Activated CD4-positive, alpha-beta memory T cell treated with anti-CD3 and anti-CD28 coated beads for 36 hours (primary cell): ENCODE measurements at places on chromosomes 3 and 15. TPM values are rescaled to one million over a fixed set of nuclear protein-coding genes. Genes with fewer than 3 reads are reported as not detected.

- DNase-seq = no peak
These were observed 143.9 kb downstream of the MAGI1 start for GRCh38 chr3:65894679-65895453.

GRCh38 chr3:10775259-10775658 is 40.8 kb upstream of the SLC6A11 start:
- no peak for DNase-seq

The ACKR4 gene
- not detected for total RNA-seq

DNA sequence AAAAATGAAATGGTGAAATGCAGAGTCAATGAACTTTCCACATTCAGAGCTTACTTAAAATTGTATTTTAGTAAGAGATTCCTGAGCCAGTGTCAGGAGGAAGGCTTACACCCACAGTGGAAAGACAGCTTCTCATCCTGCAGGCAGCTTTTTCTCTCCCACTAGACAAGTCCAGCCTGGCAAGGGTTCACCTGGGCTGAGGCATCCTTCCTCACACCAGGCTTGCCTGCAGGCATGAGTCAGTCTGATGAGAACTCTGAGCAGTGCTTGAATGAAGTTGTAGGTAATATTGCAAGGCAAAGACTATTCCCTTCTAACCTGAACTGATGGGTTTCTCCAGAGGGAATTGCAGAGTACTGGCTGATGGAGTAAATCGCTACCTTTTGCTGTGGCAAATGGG is 3.1 kb downstream of the CCR4 start:
- peak; percentile 43 for DNase-seq

- no peak for DNase-seq
These were observed 165.0 kb downstream of the SUCNR1 start for GRCh38 chr3:152038490-152038889.

GRCh38 chr3:171348121-171348520 is 112.1 kb downstream of the TNIK start:
- DNase-seq = no peak

The RASGRP1 gene
- 167 TPM for total RNA-seq

DNA sequence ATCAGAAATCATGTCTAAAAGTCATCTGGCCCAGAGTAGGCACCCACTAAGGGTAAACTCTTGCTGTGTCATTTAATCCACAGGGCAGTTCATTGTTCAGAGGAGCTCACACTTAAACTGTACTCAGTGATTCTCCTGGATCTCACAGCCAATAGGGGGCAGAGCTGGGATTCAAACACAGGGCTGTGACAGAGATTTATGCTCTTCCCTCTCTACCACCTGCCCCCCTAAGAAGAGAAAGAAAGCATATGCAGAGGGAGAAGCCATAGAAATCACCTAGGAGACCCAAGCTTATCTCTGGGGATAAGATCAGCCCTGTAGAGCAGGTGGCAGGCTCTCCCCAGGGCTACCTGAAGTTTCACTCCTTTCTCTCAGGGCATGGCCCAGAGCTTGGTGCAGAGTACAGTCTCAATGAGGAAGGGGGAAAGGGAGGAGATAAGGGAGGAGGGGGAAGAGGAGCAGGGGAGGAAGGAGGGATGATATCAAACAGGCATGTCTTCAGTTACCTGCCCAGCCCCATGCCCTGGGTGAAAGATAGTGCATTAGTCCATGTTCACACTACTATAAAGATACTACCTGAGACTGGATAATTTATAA is 51.8 kb upstream of the ADPGK start:
- no peak for DNase-seq

The STARD9 gene
- total RNA-seq = 3.4 TPM

The CTNNB1 gene
- 131 TPM for total RNA-seq

GRCh38 chr15:28022181-28022580 is 76.9 kb downstream of the OCA2 start:
- no peak for DNase-seq

The BTLA gene
- total RNA-seq = 18.7 TPM

- DNase-seq = no peak
These were observed 3.7 kb downstream of the NR2F2 start for GRCh38 chr15:96334017-96334704.

GRCh38 chr3:126731044-126731443 is 27.0 kb downstream of the CHCHD6 start:
- no peak for DNase-seq

The CHST13 gene
- total RNA-seq = not detected

- DNase-seq = no peak
These were observed 300.3 kb downstream of the ZBTB20 start for GRCh38 chr3:114846779-114847178.

The TM4SF4 gene
- not detected for total RNA-seq

- no peak for DNase-seq
These were observed 222.0 kb downstream of the NEK10 start for GRCh38 chr3:27147215-27147614.

The SCN5A gene
- 0.12 TPM for total RNA-seq

The HACL1 gene
- total RNA-seq = 30.0 TPM

GRCh38 chr3:71542521-71543370 is 40.8 kb downstream of the FOXP1 start:
- DNase-seq = no peak

DNA sequence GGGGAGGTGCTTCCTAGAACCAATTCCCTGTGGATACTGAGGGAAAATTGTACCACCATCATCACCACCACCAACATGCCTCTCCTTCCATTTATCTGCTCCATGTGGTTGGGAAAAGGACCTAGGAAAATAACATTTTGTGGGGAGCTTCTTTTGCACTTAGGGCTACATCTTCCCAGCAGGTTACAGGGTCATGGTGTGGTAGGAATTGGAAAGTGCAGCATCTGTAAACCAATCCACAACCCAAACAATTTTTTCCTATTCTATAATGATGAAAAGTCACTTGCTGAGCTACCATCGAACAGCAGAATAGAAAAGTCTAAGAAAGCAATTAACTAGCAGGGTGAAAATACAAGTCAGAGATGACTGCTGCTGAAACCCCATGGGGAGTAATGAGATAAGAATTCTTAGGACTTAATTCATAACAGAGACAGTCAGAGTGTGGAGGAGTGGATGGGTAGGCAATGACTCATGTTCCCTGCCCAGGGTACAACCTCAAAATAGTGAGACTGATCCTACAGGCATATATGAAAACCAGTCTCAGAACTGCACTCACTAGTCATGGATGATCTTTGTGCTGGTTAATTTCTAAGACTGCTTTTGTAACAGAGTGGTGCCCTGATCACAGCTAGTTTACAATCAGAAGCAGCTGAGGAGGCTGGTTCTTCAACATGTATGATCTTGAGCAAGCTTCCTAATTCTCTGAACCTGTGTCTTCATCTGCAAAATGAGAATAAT is 38.1 kb upstream of the LEKR1 start:
- peak; percentile 71 for DNase-seq

DNA sequence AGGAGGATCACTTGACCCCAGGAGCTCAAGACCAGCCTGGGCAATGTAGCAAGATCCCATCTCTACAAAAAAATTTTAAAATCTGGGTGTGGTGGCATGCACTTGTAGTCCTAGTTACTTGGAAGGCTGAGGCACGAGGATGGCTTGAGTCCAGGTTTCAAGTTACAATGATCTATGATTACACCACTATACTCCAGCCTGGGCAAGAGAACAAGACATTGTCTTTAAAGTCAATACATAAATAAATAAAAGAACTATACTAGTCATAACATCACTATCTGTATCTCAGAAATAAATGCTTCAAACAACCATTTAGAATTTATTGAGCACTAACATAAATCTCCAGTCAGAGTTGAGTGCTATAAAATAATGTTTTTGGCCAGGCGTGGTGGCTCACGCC is 8.5 kb upstream of the PHLDB2 start:
- DNase-seq = no peak

- no peak for DNase-seq
These were observed 198.5 kb upstream of the RARB start for GRCh38 chr3:25229586-25229985.

The NCEH1 gene
- 5.2 TPM for total RNA-seq

GRCh38 chr3:52049503-52049902 is 6.9 kb downstream of the DUSP7 start:
- DNase-seq = no peak

DNA sequence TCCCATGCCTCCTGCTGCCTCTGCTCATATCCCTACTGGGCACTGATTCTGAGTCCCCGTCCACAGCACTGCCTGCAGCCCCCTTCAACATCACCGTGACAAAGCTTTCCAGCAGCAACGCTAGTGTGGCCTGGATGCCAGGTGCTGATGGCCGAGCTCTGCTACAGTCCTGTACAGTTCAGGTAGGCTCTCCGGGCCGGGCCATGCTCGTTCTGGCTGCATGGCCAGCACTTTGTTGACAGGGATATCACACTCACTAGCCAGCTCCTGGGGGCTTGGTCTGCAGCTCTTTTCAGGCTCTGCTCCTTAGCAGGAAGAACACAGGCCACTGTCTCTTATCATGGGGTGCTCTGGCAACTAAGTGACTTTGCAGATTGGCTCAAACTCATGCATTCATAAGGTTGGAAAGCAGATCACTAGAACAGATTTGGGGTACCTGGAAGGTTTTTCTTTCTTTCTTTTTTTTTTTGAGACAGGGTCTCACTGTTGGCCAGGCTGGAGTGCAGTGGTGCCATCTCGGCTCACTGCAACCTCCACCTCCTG is 6.0 kb downstream of the TYRO3 start:
- no peak for DNase-seq

GRCh38 chr3:19885468-19885867 is 48.5 kb downstream of the EFHB start:
- DNase-seq = no peak

DNA sequence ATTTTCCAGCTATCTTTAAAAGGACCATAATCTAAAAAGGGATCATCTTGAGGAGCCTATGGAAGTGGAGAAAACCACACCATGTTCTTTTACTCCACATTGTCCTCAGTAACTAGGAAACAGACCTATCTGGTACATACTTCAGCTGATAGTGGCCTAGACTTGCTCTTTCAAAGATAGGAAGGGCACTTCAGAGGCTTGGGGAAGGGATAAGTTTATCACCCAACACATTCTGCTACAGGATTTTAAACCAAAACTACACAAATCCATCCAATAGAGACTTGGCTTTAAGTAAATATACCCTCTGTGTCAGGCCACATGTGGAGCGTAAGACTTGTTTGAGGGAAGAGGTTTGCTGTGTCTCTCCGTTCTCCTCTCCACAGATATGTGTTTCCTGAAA is 35.4 kb downstream of the CP start:
- no peak for DNase-seq

DNA sequence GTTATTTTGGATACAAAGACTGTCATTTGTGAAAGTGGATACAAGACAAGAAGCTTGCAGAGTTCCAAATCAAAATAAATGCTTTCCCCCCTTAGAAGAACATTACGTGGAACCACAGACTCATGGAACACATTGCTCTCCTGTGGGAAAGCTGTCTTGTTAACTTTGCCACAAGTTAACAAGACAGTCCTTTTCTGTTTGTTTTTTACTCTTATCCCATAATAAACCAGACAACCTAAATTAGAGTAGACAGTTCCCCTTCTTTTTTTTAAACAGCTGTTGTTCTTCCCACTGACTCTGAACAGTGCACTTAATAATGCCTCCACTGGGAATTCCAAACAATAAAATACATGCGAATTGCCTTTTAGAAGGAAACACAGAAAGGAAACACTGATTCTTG is 255.3 kb upstream of the UBE2E2 start:
- DNase-seq = no peak

DNA sequence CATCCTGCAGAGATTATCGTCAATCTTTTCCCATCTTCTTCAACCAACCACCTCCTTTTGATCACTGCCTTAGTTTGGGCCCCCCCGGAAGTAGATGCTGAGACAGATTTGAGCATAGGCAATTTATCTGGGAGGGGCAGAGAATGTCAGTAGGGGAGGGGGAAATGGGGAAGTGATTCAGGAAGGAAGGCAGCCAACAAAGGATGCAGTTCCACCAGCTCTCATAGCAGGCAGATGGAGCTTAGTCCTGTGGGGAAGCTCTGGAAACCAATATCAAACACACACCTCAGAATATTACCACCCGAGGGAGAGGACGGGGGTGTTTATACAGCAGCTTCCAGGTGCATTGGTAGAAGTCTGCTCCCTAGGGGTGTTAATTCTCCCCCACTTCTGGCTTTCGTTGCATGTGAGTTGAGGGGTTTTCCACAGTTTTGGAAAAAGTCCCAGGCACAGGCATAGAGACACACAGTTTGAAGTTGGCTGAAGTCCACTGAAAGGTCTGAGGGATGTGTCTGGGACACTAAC is 91.5 kb upstream of the TNFAIP8L3 start:
- DNase-seq = no peak
